ENCODE measurements at places on chromosomes 16 and 17. TPM values are rescaled to one million over a fixed set of nuclear protein-coding genes. Genes with fewer than 3 reads are reported as not detected.

DNA sequence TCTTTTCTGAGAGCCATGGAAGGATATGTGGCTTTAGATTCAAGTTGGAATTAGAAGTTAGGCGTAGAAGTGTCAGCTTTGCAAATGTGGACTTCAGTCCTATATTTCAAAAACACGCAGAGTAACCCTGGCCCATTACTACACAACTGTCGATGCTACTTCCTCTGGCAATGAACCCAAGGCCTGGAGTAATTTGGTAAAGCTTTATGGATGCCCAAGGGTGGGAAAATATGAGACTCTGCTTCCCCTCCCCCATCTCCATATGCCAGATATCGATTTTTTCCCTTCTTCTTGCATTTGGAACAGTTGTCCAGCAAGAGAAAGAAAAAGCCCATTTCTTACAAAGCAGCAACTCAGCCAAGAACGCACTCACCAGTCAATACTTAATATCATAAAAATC is 2.9 kb upstream of the MAP1LC3B start:
- peaks cover 42% of the 10 kb centered on the region for H3K4me1 ChIP-seq
- no peak overlapping the region for H3K4me3 ChIP-seq

DNA sequence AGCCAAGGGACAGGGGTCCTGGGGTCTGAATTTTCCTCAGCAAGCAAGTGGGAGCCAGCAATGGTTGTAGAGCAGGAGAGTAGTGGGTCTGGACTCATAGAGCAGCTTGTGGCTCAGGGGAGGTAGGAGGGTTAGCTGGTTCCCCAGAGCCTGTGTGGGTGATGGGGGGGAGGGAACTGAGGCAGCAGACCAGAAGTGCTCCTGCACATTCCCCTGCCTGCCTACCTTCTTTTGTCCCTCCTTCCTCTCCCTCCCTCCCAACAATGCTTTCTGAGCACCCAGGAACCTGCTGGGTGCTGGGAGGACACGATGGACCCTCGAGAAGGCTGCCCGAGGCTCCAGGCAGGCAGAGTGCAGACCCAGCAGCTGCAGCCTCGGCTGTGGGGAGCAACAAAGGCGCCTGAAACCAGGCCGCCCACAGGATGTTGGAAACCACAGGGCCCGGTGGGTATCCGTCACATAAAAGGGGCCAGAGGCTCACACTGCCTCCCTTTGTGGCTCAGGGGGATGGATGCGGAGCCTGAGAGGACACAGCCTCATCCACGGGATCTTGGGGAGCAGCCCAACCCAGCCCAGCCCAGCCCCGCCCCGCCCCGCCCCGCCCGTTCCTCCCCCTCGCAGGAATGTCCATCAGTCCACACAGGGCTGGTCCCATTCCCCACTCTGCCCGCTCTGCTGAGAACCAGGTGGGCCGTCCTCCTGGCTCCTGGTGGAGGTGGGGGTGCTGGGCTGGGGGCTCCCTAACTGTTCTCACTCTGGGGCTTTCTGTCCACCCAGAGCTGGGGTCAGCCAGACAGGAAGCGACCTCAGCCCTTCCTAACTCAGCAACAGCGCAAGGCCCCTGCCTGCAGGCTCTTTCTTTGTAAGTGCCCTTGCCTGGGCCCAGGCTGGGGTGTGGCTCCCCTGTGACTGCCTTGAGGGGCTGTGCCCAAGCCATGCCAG is 1.7 kb upstream of the NLRC3 start:
- no peak overlapping the region for H3K4me3 ChIP-seq
- H3K4me1 ChIP-seq: no peaks in the 10 kb centered on the region
- DNase-seq: peak; percentile 48

GRCh38 chr16:30377812-30378235 is 3.2 kb downstream of the MYL11 start:
- peaks cover 36% of the 10 kb centered on the region for H3K4me1 ChIP-seq
- H3K4me3 ChIP-seq: peak overlapping the region; percentile 71
- no peaks in the 10 kb centered on the region for H3K36me3 ChIP-seq
- DNase-seq: peak; percentile 95

- no peaks in the 10 kb centered on the region for H3K27me3 ChIP-seq
- H3K36me3 ChIP-seq: peaks cover 35% of the 10 kb centered on the region
- no peak overlapping the region for H3K27ac ChIP-seq
Observed at GRCh38 chr16:2277466-2278271, 9.7 kb upstream of the RNPS1 start.

DNA sequence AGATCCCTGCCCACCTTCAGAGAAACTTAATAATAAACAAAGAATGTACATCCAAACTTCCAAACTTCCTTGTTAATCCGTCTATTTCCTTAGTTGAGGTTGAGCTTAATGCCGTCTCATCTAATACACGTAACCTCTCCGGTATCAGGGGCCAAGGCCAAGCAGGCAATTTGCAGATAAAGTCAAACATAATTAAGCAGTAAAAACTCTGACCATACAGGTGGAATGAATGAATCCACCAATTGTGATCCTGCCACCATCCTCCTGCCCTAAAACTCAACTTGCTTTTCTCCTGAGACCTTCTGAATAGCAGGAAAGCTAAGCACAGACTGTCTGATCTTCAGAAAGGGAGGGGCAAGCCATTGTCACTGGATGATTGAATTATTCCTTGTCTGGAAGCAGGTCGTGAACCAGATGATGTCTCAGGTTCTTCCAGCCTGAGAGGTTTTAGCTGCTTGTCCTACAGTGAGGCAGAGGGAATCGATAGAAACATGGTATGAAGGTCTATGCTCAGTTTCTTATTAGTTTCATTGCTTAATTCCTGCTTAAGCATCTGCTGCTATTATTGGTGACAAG is 1111.8 kb upstream of the EEF2KMT start:
- no peaks in the 10 kb centered on the region for H3K27me3 ChIP-seq
- H3K4me1 ChIP-seq: no peaks in the 10 kb centered on the region
- no peak for DNase-seq

Gene GSG1L
- total RNA-seq: not detected

Gene KRTAP4-6
- total RNA-seq: not detected

Gene C16orf74
- not detected for total RNA-seq

Gene PPP1R1B
- total RNA-seq: 0.42 TPM

All from psoas muscle (tissue), 8 donors.